ENCODE measurements at places on chromosomes 16 and 17.

DNA sequence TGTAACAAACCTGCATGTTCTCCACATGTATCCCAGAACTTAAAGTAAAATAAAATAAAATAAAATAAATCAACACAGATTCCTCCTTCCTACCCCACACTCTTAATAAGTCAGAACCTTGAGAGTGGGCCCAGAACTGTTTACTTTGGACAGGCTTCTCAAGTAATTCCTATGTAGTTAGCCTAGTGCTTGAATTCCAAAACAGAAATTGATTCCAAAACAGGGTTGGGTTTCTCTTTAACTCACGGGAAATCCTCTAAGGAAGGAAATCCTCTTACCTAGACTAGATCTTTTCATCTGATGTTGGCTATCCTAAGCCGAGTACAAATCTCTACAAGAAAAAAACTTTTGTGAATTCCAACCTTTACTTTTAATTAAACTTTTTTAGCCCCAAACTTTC is 324.7 kb upstream of the C16orf82 start:
- no peak for DNase-seq

DNA sequence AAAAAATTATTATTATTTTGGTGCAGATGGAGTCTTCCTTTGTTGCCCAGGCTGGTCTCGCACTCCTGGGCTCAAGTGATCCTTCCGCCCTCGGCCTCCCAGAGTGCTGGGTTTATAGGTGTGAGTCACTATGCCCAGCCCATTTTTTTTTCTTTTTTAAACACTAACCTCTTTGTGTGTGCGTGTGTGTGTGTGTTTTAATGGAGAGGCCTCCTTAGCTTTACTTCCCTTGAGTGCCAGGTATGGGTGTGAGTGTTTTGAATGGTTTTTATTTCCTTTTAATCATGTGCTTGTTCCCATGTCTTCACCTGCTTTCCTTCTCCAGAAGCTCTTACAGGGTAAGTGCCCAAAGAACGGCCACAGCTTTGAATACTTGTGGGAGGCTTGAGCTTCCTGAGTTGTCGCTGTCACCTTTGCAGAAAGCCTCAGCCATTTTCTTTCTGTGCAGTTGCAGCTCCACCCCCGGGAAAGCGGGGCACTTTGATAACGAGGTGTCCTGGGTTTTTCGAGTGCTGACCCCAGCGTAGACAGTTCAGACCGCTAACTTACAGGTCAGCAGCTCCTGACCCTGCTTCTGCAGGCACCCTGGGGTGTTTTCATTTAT is 22.6 kb downstream of the AKAP1 start:
- no peak for DNase-seq

- DNase-seq: no peak
Observed at GRCh38 chr17:43820759-43821158, 12.2 kb downstream of the MPP3 start.

GRCh38 chr16:57529391-57530103 is 6.8 kb downstream of the CCDC102A start:
- no peak for DNase-seq

- no peak for DNase-seq
Observed at GRCh38 chr16:85148931-85149330, 36.7 kb upstream of the CIBAR2 start.

GRCh38 chr16:84391151-84392030 is 23.1 kb downstream of the ATP2C2 start:
- DNase-seq: no peak

DNA sequence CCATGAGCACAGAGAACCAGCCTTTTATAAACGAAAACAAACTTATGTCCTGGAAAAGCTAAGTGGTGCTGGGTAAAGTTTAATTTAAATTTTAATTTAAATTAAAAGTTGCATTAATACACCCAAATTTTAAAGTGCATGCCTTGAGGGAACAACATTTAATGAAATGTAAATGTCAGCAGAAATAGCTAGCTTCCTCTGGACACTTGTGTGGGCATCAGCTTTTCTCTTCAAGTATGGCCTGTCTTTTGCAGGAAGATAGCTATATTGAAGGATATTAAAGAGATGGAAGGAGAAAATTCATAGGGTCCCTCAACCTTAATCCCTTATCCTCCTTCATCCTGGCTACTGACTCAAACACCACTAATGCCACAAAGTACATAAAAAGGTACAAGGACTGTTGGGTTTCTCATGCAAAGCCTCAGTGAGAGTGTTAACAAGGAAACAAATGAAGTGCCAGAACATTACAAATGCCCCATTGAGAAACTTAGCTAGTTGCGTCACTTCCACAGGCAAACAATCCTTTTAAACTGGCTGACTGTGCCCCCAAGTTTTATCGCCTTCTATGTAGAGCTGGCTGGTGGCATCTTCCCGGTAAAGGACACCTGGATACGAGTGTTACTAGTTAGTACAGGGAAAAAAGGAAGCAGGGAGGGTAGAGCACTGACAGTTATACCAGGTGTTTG is 14.1 kb downstream of the PHF12 start:
- DNase-seq: no peak

DNA sequence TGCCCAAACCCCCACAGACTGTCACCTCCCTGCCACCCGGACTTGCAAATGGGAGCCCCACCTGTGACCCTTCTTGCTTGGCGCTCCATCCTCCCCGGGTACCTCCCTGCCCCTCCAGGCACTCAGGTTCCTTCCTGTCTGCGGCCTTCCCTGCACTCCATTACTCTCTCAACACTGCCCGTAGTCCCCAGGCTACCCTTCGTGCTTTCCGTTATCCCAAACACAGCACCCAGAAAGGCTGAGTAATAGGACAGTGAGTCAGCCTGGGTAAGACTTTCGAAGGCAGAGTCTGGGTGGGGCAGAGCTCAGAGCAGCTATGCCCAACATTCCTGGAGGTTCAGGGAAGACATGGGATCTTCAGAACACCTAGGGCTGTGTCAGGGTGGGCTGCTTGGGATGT is 16.6 kb upstream of the C16orf74 start:
- DNase-seq: no peak

DNA sequence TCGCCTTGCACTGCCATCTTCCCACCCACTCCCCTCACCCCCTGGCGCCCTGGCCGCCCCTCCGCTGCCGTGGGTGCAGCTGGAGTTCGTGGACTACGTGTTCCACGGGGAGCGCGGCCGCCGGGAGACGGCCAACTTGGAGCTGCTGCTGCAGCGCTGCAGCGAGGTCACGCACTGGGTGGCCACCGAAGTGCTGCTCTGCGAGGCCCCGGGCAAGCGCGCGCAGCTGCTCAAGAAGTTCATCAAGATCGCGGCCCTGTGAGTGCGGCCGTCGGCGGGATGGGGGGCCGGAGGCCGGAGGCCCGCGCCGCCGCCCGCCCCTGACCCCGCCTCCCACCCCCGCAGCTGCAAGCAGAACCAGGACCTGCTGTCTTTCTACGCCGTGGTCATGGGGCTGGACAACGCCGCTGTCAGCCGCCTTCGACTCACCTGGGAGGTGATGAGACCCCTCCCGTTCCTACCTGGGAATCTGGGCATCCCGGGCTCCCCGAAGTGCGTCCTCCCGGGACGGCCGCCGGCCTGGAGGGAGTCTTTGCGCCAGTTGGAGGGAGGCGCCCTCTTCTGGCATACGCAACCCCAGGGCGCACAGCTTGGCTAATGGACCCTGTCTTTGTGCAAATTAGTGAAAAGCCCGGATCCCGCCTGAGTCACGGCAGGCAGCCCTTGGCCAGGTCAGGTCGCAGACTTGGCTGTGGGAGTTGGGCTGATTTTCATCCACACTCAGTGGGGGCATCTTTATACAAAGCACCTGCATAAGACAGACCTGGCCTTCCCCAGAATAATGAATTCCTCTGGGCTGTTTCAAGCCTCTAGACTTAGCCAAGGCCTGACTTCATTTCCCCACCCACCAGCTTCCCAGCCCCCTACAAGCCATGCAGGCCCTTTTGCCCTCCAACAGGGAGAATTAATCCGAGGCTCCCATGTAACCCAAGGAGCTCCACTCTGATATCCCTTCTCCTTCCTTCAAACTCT is 14.3 kb downstream of the RAPGEFL1 start:
- DNase-seq: no peak

GRCh38 chr17:73654241-73654640 is 10.0 kb upstream of the SDK2 start:
- DNase-seq: no peak

- no peak for DNase-seq
Observed at GRCh38 chr17:72529386-72529785, 408.6 kb downstream of the SOX9 start.

DNA sequence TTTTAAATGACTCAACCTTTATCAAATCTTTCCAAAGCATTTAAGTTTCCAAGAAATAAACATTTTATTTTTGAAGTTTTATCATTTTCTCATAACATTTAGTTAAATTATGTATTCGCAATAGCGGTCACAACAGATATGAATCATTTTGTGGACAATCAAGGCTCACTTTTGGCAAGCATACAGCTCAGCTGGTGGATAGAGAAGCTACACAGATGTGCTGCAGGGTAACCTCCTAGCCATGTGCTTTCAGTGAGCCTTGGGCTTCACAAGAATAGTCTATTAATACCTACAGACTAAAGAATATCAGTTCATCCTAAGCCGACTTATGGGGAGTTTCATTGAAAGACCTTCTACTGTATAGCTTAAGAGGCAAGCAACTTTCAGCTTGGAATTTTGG is 144.8 kb downstream of the MRTFB start:
- no peak for DNase-seq

GRCh38 chr17:67769231-67769630 is 51.5 kb downstream of the NOL11 start:
- no peak for DNase-seq

DNA sequence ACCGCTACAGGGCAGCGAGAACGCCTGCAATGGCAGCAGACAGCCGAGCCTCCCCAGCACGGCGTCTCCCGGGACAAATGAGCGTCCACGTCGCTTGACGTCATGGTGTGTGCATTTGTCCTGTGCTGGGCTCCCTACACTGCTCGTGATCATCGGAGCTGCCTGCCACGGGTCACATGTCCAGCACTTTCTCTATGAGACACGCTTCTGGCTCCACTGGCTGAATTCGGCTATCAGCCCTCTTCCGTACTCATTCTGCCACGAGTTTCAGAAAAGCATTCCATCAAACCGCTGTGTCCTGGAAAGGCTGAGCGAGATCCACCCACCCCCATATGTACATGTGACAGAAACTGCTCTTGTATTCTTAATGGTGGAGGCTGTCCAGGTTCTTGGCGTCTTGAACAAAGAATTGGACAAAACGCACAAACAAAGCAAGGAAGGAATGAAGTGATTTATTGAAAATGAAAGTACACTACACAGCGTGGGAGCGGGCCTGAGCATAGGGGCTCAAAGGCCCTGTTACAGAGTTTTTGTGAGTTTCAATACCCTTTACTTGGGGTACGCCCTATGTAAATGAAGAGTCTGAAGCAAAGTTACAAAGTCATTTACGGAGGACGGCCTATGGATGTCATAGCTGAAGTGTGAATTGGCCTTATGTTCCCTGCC is 28.5 kb upstream of the SHCBP1 start:
- DNase-seq: no peak

- no peak for DNase-seq
Observed at GRCh38 chr17:70298929-70299531, 129.7 kb downstream of the KCNJ2 start.

GRCh38 chr16:30963925-30964511 is 6.5 kb downstream of the SETD1A start:
- DNase-seq: no peak

DNA sequence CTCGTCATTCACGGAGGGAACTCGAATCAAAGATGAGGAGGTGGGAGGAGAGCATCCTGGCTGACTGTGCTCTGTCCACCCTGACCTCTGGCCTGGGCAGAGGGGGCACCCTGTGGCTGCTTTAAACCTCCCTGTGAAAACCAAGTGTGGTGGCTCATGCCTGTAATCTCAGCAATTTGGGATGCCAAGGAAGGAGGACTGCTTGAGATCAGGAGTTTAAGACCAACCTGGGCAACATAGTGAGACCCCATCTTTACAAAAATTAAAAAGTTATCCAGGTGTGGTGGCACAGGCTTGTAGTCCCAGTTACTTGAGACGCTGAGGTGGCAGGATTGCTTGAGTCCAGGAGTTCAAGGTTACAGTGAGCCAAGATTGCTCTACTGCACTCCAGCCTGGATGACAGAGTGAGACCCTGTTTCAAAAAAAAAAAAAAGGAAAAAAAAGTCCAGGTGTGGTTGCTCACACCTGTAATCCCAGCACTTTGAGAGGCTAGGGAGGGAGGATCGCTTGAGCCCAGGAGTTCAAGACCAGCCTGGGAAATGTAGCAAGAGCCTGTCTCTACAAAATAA is 5.8 kb upstream of the CDK3 start:
- no peak for DNase-seq

DNA sequence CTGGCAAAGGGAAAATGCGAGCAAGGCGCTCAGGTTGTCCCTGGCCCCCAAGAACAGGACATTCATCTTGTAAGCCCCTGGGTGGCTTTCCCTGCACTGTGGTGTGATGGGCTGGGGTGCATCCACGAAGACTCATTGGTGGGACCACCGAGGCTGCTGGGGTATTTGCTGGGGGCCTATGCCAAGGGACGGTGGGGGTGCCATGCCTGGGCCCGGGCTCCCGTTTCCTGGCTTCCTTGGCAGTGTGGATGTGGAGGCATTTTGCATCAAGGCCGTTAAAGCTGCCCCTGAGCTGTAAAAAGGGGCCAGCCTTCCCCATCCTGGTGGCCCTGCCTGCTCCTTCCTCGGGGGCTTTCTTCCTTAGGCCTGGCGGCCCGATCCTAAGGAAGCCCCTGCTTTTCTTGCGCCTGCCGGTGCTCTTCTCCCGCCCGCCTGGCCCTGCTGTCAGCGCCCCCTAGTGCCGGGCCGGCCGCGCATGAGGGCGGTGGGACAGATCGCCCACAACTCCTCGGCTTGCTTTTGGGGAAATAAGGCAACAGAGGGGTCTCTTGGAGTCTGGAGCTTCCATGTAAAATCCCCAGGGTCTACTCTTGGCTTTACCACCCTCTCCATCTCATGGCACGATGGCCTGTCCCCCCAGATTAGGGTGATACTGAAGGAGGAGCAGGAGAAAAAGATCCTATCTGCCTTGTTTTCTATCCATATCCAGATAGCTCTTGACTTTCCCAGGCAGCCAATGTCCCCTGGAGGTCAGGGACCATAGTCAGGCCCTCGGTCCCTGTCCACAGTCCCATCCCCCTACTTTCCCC is 9.8 kb upstream of the TBX2 start:
- DNase-seq: no peak

GRCh38 chr17:18996458-18996857 is 8.1 kb downstream of the FAM83G start:
- no peak for DNase-seq

- DNase-seq: no peak
Observed at GRCh38 chr16:13307851-13308250, 406.5 kb downstream of the SHISA9 start.
